ENCODE measurements at places on chromosomes 11 and 22. TPM values are rescaled to one million over a fixed set of nuclear protein-coding genes. Genes with fewer than 3 reads are reported as not detected.
A peak's percentile ranks its signal among the peaks of the same experiment; 100 is the strongest.

The OR8D4 gene
- total RNA-seq = not detected

- no peaks in the 10 kb centered on the region for H3K27me3 ChIP-seq
- H3K4me1 ChIP-seq = peaks cover 9% of the 10 kb centered on the region
- H3K4me3 ChIP-seq = no peak overlapping the region
- no peak overlapping the region for H3K27ac ChIP-seq
- no peak for DNase-seq
- no peaks in the 10 kb centered on the region for H3K36me3 ChIP-seq
These were observed 208.5 kb downstream of the TENM4 start for GRCh38 chr11:79232346-79232745.

DNA sequence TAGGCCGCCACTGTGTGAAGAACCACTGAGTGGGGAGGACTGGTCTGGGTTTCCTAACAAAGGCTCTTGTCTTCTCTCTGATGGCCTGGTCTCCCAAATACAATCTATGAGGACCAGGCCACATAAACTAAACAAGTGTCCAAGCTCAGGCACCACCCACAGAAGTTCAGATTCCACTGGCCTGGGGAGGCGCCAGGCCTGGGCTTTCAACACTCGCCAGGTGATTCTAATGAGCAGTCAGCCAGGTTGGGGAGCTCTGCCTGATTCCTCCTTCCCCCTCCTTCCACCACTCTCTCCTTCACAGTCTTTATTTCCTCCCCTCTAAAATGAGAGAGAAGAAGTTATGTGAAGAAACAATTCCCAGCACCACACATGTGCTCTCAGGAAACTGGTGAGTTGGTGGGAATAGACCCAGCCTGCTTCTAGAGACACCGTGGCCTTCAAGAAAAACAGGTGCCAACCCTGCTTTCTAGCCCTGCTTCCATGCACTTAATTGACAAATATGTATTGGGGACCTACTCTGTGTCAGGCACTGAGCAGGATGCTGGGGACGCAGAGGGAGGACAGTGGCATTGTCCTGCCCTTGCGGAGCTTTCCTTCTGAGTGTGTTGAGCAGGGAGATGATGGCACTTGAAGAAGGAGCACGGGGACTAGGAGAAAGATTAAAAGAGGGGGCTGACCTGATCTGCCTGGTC, 242.5 kb downstream of the TENM4 start:
- no peaks in the 10 kb centered on the region for H3K36me3 ChIP-seq
- no peaks in the 10 kb centered on the region for H3K27me3 ChIP-seq
- no peak for DNase-seq
- no peak overlapping the region for H3K27ac ChIP-seq
- no peak overlapping the region for H3K4me3 ChIP-seq

DNA sequence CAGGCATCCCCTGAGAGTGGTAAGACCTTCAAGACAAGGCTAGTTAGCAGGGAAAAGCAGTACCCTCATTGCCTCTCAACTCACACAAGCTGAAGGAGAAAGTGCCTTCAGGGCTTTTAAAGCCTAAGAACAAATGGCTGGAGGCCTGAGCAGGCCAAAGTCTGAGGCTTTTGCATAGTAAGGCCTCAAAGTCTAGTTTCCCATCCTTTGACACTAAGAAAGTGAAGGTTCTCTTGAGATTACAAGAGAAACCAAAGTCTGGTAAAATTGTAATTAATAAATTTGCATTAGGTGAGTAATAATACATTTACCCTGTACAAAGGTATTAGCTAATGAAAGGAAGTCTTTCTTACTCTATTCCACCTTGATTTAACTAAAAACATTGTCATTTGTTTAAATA, 47.0 kb upstream of the CCDC89 start:
- peaks cover 4% of the 10 kb centered on the region for H3K4me1 ChIP-seq
- no peak overlapping the region for H3K4me3 ChIP-seq
- no peaks in the 10 kb centered on the region for H3K27me3 ChIP-seq
- peaks cover 4% of the 10 kb centered on the region for H3K36me3 ChIP-seq

DNA sequence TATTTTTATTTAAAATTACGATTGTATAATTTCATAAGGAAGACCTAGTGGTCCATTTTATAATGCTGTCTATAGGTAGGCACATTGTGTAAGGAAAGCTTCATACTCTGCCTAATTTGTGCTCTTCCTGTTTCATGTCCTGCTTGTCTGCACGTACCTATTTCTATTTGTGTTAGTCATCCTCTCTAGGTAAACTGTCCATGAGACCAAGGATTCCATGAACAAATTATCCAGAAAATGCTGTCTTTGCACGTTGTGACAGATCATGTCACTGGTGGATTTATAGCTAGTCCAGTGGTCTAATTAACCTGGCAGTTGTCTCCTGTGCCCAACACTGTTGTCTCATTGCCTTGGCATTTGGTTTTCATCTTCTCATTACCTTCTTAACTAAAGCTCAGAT, 44.7 kb downstream of the DNAJC24 start:
- no peak overlapping the region for H3K27ac ChIP-seq
- no peak for DNase-seq
- no peak overlapping the region for H3K4me3 ChIP-seq
- no peaks in the 10 kb centered on the region for H3K27me3 ChIP-seq
- no peaks in the 10 kb centered on the region for H3K36me3 ChIP-seq

- H3K27me3 ChIP-seq = no peaks in the 10 kb centered on the region
- H3K4me1 ChIP-seq = peaks cover 10% of the 10 kb centered on the region
- no peak overlapping the region for H3K4me3 ChIP-seq
- 0 out of 2 replicates have a peak overlapping the region, but pooled peaks have one; percentile 4 for H3K27ac ChIP-seq
- DNase-seq = peak; percentile 63
These were observed 31.6 kb upstream of the CBX7 start for GRCh38 chr22:39183991-39184585.

DNA sequence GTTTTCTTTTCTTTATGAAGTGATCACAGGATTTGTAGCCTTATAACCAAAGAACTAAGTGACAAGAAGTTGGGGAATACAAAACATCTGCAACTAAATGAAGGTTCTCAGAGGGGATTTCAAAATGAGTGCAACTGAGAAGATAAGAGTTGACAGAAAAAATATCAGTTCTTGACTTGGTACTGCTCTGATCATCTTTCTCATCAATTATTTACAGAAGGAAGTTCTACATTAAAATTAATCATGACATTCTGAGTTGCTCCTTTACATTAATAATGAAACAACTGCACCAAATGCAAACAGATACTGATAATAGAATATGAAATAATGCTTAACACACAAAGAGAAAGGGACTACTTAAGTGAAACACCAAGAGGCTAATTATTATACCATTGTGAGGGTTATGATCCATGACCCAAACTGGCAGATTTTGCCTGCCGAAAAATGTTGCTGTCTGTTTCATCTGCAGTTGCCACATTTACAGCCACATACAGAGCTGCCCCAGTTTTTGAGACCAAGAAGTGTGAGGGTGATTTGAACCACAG, 561.9 kb upstream of the ANO5 start:
- no peak for DNase-seq
- no peaks in the 10 kb centered on the region for H3K36me3 ChIP-seq
- H3K4me3 ChIP-seq = no peak overlapping the region
- H3K4me1 ChIP-seq = no peaks in the 10 kb centered on the region
- no peak overlapping the region for H3K27ac ChIP-seq
- H3K27me3 ChIP-seq = no peaks in the 10 kb centered on the region
